ENCODE measurements at places on chromosomes 3 and 15. TPM values are rescaled to one million over a fixed set of nuclear protein-coding genes. Genes with fewer than 3 reads are reported as not detected.

GRCh38 chr3:7700977-7701376 is 800.6 kb upstream of the LMCD1 start:
- no peak for DNase-seq

GRCh38 chr15:89836267-89837133 is 21.8 kb upstream of the ANPEP start:
- no peak for DNase-seq

DNA sequence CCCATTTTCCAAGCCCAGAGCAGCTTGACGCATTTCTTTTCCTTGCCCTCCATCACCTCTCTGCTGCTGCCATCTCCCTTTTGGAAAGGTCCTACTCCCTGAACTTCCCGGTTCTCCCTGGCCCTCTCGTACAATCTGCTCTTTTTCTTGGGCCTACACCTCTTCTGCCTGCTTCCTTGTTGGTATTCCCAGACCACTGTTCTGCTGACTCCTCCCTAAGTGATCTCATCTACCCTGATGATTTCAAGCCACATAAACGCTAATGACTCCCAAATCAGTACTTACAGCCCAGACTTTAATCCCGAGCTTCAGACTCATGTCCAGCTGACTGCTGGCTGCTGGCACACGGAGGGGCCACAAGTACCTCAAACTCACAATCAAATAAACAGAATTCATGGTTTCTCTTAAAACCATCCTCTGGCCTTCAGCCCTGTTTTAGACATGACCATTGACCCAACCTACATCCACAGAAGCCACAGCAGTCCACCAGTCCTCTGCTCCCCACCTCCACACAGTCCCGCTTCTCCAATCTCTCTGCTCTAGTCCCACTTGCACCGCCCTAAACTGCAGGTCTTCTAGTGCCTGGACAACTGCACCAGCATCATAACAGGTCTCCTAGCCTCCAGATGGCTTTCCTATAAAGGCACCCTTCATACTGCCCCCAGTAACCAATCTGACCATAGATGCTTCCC is 57.6 kb downstream of the AAGAB start:
- DNase-seq, result no peak

DNA sequence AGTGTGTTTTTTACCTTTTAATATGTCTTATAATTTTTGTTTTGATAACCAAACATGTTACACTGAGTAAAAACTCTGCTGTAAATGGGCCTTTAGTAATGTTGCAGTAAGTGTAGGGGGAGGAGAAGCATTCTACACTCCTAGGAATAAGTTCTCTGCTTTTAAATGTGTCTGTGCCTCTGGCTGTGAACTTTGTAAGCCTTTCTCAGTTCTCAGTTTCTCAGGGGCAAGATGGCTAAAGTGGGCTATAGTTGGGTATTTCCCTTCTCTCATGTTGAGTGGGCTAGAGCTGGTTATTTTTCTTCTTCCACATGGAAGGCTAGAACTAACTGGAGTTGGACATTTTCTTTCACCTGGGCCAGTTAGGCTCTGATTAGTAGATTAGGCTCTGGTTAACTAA is 75.3 kb upstream of the NUDT16 start:
- no peak for DNase-seq

- no peak for DNase-seq
Measured at GRCh38 chr3:61066800-61067199, 184.5 kb downstream of the FHIT start.

DNA sequence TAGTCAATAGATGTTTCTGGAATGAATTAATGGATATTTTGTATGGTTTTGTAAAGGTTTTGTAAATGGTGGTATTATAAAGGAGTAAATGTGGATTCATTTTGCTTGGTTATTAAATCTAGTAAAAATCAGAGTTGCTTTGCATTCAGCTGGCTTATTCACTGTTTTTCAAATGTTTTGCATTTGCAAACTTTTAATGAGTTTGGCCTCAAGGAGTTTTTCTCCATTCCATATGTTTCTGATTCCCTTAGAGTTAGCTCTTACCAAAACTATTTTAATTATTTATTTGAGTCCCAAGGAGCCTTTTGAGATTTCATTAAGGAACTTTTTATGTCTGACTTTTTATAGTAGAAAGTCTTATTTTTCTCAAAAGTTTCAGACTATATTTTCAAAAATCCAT is 992.2 kb downstream of the DIPK2A start:
- no peak for DNase-seq

DNA sequence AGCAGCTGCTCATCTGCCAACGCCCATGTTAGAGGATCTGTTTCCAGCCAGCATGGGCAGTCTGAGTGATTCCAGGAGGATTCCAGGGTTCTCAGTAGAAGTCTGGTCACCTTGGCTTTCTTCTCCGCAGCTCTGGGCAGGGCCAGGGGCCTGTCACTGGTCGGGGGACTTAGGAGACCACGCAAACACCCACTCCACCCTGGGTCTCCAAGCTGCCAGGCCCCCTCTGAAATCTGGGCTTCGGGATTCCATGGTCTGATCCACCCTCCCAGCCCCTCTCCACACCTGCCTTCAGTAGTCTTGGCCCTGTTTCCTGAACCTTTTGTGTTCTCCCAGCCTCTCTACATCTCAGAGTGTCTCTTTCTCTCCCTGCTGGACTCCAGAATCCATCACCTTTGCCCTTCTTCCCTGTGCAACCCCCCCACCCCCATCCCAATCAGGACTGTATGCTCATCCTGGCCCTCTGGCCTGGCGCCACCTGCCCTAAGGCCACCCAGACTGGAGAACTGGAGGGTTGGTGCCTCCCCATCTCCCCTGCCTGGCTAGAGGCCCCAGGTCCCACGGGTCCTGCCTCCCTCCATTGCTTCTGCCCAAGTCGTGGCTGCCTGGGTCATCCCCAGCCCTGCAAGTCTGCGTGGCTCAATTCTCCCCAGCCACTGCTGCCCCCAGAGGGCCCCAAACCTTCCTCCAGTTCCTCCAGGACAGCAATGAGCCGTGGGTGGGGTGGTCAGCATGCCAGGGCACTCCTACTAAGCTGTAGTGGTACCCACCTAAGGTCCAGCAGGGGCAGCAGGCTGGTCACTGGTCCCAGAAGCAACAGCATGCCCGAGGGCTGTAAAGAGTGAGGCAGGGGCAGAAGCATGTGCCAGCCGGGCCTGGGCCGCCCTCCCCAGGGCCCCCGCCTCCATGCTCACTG is 102.8 kb downstream of the TBC1D2B start:
- no peak for DNase-seq

DNA sequence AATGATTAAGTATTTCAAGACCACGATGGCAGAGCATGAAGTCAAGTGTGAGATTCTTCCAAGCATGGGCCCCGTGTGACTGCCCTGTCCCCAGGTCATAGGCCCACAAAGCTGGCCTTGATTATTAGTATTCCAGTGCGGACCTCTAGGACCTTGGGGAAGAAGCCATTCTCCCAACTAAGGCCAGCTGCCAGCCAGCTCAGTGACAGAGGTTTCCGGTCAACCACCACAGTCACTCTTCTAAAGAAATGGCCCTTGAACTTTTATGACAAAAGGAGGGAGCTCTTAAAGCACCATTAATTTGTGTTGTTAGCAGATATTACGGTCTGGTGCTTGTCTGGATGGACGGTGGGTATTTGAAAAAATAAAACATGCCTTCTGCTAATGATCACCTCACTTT is 28.0 kb downstream of the FAM3D start:
- DNase-seq, result no peak

Gene MB21D2
- total RNA-seq, result 21.0 TPM
